ENCODE measurements at places on chromosomes 12 and 14.

DNA sequence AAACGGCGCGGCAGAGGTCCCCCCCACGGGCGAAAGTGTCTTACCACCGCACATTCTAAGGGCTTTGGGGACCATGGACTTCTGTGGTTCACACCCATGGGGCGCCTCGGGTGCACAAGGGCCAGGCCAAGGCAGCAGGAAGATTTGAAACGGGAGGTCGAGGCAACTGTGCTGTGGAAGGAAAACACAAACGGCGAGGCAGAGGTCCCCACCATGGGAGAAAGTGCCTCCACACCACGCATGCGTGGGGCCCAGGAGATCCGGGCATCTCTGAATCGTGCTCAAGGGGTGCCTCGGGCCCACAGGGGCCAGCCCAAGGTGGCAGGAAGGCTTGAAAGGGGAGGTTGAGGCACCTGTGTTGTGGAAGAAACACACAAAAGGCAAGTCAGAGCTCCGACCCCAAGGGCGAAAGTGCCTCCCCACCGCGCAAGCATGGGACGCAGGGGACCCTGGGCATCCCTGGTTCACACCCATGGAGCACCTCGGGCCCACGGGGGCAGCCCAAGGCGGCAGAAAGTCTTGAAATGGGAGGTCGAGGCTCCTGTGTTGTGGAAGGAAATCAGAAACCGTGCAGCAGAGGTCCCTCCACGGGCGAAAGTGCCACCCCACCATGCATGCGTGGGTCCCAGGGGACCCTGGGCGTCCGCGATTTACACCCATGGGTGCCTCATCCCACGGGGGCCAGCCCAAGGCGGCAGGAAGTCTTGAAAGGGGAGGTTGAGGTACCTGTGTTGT, 371.0 kb downstream of the ALG10 start:
- H3K4me1 ChIP-seq = no peaks in the 10 kb centered on the region
- H3K27ac ChIP-seq = no peak overlapping the region
- H3K36me3 ChIP-seq = peaks cover 2% of the 10 kb centered on the region
- no peak for DNase-seq
- peaks cover 4% of the 10 kb centered on the region for H3K27me3 ChIP-seq

- no peak for DNase-seq
- H3K36me3 ChIP-seq = peaks cover 10% of the 10 kb centered on the region
- H3K4me3 ChIP-seq = no peak overlapping the region
- peaks cover 32% of the 10 kb centered on the region for H3K4me1 ChIP-seq
- H3K27me3 ChIP-seq = no peaks in the 10 kb centered on the region
These were observed 13.9 kb downstream of the BTBD7 start for GRCh38 chr14:93318927-93319326.

DNA sequence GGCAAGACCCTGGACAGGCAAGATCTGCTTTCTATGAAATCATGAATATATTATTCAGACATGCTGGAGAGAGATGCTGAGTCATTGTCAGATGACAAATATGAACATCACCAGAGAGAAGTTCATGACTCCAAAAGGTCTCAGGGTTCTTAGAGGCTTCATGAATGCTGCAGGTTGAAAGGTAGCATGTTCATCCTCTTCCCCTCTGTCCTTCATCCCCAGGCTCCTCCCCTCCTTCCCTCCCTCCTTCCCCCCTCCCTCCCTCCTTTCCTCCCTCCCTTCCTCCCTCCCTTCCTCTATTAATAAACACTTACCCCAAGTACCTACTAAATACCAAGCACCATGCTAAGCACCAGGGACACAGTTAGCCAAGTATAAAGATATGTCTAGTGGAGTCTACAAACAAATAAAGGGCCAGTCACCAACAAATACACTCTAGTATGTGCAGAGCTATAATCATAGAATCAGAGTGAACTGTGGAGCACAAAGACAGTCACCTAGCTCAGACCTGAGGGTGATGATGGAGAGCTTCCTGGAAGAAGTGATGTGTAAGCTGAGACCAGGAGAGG, 46.2 kb downstream of the RPH3A start:
- no peak for DNase-seq
- no peaks in the 10 kb centered on the region for H3K36me3 ChIP-seq
- no peaks in the 10 kb centered on the region for H3K4me1 ChIP-seq
- no peak overlapping the region for H3K27ac ChIP-seq
- no peak overlapping the region for H3K4me3 ChIP-seq

GRCh38 chr14:63715360-63715759, 12.5 kb downstream of the SGPP1 start:
- DNase-seq = no peak
- peaks cover 26% of the 10 kb centered on the region for H3K36me3 ChIP-seq
- H3K4me3 ChIP-seq = no peak overlapping the region
- no peaks in the 10 kb centered on the region for H3K27me3 ChIP-seq
- H3K4me1 ChIP-seq = peaks cover 26% of the 10 kb centered on the region
- H3K27ac ChIP-seq = peak overlapping the region; percentile 1

DNA sequence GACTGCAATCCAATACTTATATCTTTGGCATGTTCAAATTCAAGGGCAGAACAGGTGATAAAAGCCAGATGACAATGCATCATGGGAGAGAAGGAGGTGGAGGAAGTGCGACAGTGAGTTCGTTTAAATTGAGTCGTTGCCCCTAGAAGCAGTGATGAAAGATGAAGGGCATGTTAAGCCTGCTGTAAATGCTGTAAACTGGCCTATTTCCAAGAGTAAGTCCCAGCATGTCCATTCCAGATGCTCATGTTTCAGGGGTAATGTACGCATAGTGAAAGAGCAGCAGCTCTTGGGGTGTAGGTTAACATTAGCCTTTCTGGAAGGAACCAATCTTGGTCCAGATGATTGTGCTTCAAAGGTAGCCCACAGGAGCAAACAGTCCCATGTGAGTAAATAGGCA, 97.1 kb downstream of the C2CD5 start:
- no peak for DNase-seq
- peaks cover 11% of the 10 kb centered on the region for H3K36me3 ChIP-seq
- peaks cover 2% of the 10 kb centered on the region for H3K4me1 ChIP-seq

Measured in memory B cell (primary cell).